ENCODE measurements at places on chromosomes 2 and 18. TPM values are rescaled to one million over a fixed set of nuclear protein-coding genes. Genes with fewer than 3 reads are reported as not detected.

DNA sequence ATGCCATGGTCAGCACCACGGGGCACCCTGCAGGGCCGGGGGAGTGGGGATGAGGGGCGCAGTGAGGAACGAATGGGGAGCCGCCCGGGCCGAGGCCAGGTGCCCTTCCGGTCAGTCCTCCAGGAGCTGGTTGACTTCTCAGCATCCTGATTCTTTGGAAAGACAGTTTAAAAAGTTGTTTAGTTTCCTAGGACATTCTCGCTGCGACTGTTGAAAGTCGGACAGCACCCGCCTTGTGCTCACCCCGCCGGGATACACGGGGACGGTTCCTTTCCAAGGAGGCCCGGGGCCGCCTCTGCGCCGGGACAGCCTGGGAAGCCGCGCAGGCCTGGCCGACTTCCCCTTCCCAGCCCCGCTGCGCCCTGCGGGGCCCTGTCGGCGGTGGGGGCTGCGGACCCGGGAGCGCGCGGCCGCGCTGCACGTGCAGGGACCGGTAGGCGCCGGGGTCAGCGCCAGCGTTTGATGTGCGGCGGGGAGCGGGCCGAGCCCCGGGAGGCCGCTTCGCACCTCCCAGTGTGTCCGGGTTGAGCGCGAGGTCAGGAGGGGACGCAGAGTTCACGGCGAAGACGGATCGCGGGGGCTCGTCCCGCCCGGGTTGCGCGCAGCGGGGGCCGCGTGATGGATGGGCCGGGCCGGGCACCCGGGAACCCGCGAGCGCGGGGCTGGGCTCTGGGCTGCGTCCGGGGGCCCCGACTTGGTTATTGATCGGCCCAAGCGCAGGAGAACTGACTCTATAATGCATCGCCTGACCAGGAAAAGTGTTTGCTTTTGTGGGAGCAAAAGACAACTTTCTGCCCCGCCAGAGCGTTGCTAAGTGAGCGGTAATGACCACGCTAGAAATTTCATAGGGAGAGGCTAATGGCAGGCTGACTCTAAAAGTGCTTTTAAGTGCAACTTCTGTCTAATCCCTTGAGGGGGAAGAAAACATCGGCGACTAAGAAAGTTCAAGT is 28.0 kb upstream of the SMIM21 start:
- no peaks in the 10 kb centered on the region for H3K36me3 ChIP-seq
- H3K27ac ChIP-seq, result no peak overlapping the region
- peak; percentile 56 for DNase-seq
- peak overlapping the region; percentile 61 for H3K4me3 ChIP-seq
- H3K27me3 ChIP-seq, result no peaks in the 10 kb centered on the region
- H3K4me1 ChIP-seq, result no peaks in the 10 kb centered on the region

- no peaks in the 10 kb centered on the region for H3K36me3 ChIP-seq
- no peak overlapping the region for H3K27ac ChIP-seq
- H3K4me3 ChIP-seq, result no peak overlapping the region
- no peak for DNase-seq
- no peaks in the 10 kb centered on the region for H3K27me3 ChIP-seq
These were observed 94.6 kb downstream of the PTH2R start for GRCh38 chr2:208501206-208501605.

DNA sequence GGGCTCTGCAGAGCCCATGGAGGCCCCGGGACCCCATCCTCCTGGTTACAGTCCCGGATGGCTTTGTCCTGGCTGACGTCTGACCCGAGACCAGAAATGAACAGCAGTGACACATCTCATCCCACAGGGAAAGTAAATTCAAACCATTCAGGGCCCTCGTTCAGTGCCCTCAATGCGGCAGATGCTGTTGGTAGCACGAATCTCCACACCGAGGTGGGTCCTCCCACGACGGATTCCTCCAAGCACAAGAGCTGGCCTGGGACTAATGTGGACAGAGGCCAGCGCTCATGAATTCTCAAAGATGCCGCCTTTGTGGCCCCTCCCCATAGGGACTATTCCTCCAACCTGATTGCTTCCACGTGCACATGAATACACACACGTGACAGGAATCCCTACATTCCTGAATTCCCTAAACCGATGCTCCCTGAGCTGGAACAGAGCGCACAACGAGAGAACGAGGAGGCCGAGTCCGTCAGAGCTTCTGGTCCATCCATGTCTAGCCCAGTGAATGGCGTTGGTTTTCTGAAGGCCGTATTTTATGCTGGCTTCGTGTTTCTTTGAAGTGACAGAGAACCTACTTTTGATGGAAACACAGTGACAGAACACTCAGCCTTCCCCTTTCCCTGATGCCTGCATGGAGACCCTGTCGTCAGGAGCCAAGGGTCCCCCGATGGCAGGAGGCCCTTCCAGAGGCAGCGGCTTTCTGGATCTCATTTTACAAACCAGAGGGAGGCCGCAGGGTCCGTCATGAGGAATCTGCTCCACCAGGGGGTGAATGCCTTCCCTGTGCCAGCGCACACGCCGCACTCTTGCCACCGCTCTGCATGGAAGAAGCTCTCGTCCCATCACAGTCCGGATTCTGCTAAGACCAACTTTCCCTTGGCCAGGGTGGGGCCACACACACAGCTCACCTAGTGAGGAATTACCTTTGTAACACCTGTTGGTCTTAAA is 64.3 kb upstream of the SNTG2 start:
- no peaks in the 10 kb centered on the region for H3K4me1 ChIP-seq
- H3K27me3 ChIP-seq, result peaks cover 5% of the 10 kb centered on the region
- H3K36me3 ChIP-seq, result no peaks in the 10 kb centered on the region

GRCh38 chr2:72142570-72143440 is 4.9 kb downstream of the CYP26B1 start:
- H3K36me3 ChIP-seq, result no peaks in the 10 kb centered on the region
- DNase-seq, result peak; percentile 88
- peak overlapping the region; percentile 73 for H3K4me3 ChIP-seq
- no peak overlapping the region for H3K27ac ChIP-seq

DNA sequence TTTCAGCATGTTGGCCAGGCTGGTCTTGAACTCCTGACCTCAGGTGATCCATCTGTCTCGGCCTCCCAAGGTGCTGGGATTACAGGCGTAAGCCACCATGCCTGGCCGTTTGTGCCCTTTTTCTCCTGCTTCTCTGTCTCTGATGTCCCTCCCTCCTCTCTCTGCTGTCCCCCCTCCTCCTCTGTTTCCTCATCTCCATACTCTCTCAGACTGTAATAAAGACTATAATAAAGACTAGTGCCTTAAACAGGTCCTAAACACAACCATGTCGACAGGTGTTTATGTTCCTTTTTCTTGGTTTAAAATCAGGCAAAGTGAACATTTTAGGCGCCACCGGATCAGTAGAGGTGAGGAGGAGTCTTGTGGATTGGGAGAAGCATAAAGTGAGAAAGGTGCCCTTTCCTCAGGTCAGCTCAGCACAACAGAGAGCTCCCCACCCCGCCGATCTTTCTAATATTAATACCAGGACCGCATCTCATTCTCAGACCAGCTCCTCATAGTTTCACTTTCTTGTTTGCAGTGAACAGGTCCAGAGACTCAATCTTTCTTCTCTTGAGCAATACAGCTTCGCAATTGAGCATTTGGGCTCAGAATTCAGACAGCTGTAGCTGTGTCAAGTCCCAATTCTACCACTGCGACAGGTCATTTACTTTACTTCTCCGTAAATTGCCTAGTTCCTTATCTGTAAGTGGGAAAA is 23.7 kb downstream of the TIMM21 start:
- H3K27me3 ChIP-seq, result peaks cover 11% of the 10 kb centered on the region
- H3K4me3 ChIP-seq, result no peak overlapping the region
- H3K4me1 ChIP-seq, result no peaks in the 10 kb centered on the region
- H3K36me3 ChIP-seq, result no peaks in the 10 kb centered on the region
- no peak overlapping the region for H3K27ac ChIP-seq

DNA sequence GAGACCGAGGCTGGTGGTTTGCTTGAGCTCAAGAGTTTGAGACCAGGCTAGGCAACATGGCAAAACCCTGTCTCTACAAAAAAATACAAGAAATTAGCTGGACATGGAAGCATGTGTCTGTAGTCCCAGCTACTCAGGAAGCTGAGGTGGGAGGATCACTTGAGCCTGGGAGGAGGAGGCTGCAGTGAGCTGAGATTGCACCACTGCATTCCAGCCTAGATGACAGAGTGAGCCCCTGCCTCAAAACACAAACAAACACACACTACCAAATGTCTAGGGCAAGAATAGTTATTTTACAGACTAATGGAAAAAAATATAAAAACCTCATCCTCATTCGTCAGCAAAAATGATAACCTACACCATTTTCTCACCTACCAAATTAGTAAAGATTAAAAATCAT is 15.3 kb downstream of the BUB1 start:
- H3K4me1 ChIP-seq, result peaks cover 5% of the 10 kb centered on the region
- H3K4me3 ChIP-seq, result no peak overlapping the region
- H3K27ac ChIP-seq, result no peak overlapping the region
- H3K27me3 ChIP-seq, result no peaks in the 10 kb centered on the region

The OBSL1 gene
- total RNA-seq, result 38.7 TPM

GRCh38 chr18:71798986-71799673 is 745.0 kb downstream of the CBLN2 start:
- H3K36me3 ChIP-seq, result no peaks in the 10 kb centered on the region
- no peak for DNase-seq
- no peak overlapping the region for H3K4me3 ChIP-seq
- no peak overlapping the region for H3K27ac ChIP-seq

GRCh38 chr18:6960656-6961055 is 156.9 kb downstream of the LAMA1 start:
- H3K4me3 ChIP-seq, result no peak overlapping the region
- H3K27ac ChIP-seq, result no peak overlapping the region
- no peaks in the 10 kb centered on the region for H3K27me3 ChIP-seq

- H3K27ac ChIP-seq, result peak overlapping the region; percentile 1
- no peaks in the 10 kb centered on the region for H3K27me3 ChIP-seq
These were observed 178.8 kb downstream of the ACKR3 start for GRCh38 chr2:236748385-236748784.

DNA sequence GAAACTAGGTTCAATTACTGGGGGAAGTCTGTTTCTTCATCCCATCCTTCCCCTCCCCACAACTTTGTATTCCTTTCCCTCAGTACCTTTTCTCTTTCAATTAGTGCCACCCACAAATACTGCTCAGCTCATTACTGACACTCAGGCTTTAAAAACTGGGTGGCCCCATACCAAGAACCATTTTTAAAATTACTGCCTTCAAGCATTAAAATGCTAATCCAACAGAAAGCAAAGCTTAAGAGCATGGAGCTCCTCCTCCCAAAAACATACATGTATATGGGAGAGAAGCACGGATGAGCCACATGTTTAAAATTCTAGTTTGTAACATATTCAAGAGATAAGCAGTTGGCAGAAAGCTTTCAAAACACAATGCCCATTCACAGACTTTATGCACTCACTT is 44.0 kb downstream of the IRS1 start:
- H3K27me3 ChIP-seq, result no peaks in the 10 kb centered on the region
- no peak for DNase-seq
- peak overlapping the region; percentile 91 for H3K27ac ChIP-seq
- no peaks in the 10 kb centered on the region for H3K36me3 ChIP-seq
- peaks cover 55% of the 10 kb centered on the region for H3K4me1 ChIP-seq

DNA sequence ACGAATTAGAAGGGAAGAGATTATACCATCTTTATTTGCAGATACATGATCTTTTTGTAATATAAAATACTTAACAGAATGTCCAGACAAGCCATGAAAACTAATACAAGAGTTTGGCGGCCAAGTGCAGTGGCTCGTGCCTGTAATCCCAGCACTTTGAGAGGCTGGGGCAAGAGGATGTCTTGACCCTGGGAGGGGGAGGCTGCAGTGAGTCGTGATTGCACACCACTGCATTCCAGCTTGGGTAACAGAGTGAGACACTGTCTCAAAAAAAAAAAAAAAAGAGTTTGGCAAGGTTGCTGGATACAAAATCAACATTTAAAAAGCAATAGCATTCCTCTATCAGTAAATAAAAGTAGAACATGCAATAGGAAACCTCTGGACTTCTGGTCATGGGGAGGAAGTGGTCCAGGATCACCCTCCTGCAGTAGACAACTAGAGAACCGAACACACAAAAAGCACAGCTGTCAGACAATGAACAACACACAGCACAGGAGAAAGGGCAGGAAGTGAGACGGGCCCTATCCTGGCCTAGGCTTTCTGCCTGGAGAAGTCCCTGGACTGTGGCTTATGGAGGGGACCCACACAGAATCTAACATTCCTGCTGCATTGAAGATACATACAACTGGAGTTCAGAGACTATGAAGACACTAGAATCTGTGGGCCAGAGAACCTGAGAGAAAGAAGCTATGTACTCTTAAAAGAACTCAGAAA is 118.9 kb upstream of the ARL4C start:
- no peak overlapping the region for H3K27ac ChIP-seq
- no peak for DNase-seq
- no peak overlapping the region for H3K4me3 ChIP-seq
- no peaks in the 10 kb centered on the region for H3K4me1 ChIP-seq

DNA sequence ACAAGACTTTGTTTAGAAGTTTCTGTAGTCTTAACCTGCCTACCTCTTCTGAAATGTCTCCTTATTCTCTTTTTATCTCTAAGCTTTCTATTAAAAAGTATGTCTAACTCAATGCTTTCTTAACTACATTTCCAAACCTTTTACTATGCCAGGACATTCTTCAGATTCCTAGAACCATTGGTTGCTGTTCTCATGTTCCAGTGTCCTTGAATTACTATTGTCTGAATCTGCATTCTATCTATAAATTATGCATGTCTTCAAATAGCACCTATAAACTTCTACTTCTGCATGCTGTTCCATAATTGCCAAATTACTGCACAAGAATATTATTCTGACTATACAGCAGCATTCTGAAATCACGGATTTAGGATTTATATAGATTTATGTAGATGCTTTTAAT is 166.0 kb upstream of the VWC2L start:
- no peak overlapping the region for H3K27ac ChIP-seq
- no peaks in the 10 kb centered on the region for H3K27me3 ChIP-seq
- DNase-seq, result no peak
- no peaks in the 10 kb centered on the region for H3K4me1 ChIP-seq
- H3K4me3 ChIP-seq, result no peak overlapping the region

GRCh38 chr2:202671317-202672035 is 36.7 kb downstream of the FAM117B start:
- H3K4me3 ChIP-seq, result no peak overlapping the region
- H3K36me3 ChIP-seq, result no peaks in the 10 kb centered on the region

- H3K27me3 ChIP-seq, result no peaks in the 10 kb centered on the region
- H3K36me3 ChIP-seq, result no peaks in the 10 kb centered on the region
- no peak for DNase-seq
- no peaks in the 10 kb centered on the region for H3K4me1 ChIP-seq
- H3K27ac ChIP-seq, result no peak overlapping the region
These were observed 466.0 kb downstream of the NYAP2 start for GRCh38 chr2:225865468-225865867.

DNA sequence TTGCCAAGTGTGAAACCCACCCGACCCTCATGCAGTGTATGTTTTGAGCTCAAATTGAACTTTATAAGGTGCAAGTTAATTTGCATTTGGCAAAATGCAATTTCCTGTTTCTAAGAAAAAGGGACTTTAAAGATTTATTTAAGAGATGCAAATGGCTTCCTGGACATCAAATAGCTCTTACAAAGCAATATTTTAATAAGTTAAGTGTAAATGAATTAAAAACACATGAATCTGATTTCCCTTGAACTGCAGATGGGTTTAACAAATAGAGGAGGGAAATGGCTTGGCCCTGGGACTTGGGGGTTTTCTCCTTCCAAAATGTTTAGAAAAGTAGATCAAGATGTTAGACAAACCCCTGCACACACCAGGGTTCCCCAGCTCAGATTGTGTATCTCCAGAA is 116.0 kb downstream of the EN1 start:
- no peak overlapping the region for H3K4me3 ChIP-seq
- H3K36me3 ChIP-seq, result no peaks in the 10 kb centered on the region
- no peak for DNase-seq

The NGEF gene
- total RNA-seq, result 0.22 TPM
